ENCODE measurements at places on chromosomes 6 and 20.

- DNase-seq = no peak
These were observed 18.4 kb upstream of the SNX9 start for GRCh38 chr6:157804448-157805327.

DNA sequence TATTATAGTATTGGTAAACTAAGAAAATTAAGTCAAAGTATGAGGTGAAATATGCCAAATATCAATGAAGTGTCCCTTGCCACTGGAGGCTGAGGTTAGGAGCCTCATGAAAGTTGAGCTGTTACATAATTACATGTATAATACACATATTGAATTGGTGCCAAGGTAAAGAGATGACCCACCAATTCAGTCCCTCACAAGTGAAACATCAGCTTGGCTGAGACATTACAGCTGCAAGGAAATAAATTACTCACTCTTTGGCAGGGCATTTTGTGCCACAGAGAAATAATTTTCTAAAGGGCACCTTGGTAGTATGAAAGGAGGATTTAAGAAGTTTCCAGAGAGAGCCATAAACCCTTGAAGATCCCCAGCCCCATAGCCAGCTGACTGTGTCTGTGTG is 127.4 kb downstream of the ADGRG6 start:
- DNase-seq = no peak

DNA sequence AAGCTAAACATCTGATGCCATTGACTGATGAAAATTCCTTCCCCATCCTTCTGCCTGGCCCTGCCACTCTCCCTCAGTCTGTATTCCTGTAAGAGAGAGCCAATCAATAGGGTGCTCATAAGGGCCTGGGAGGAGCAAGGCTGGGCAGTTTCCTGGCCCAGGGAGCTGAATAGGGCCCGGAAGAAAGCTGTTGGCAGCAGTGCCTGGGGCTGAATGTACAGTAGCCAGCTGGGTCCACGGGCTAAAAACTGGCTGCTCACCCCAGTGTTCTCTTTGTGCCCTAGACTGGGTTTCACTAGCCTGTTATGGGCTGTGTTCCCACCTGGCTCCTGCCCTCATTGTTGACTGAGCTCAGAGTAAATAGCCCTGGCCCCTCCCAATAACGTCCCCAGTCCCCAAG is 1.7 kb upstream of the WFDC2 start:
- DNase-seq = no peak

DNA sequence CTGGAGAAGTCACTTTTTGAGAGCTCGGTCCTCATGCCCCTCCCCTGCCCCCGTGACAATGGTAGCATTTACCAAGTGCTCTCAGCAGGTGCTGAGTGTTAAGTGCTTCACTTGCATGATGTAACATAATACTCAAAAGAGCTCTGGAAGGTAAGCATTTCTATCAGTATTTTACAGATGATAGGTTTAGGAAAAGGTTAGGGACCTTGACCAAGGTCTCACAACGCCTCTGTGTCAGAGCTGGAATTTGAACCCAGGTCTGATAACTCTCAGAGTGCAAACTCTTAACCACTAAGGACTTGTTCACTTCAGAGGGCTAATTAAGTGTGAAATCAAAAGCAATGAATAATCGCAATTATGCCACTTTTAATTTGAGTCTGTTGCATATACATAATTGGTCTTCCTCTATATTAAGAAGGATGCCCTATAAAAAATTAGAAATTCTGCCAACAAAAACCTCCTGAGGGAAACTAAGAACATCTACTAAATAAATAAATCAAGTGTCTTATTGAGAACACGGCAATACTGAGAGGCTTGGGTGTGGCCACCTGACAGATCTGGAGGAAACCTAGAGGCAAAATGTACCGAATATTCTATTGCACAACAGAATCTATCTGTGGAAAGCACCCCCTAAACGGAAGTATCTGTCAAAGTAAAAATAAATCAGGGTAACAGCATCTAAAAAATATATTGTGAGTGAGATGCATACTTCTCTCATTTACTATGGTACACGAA is 109.8 kb downstream of the BACH2 start:
- DNase-seq = no peak

- DNase-seq = no peak
These were observed 117.2 kb upstream of the NXT1 start for GRCh38 chr20:23233341-23233740.
